ENCODE measurements at places on chromosomes 7 and 10.
A peak's percentile ranks its signal among the peaks of the same experiment; 100 is the strongest.

GRCh38 chr10:86103391-86104101 is 263.0 kb downstream of the GRID1 start:
- no peak for DNase-seq

- no peak for DNase-seq
Observed at GRCh38 chr10:132273966-132274365, 33.8 kb downstream of the STK32C start.

DNA sequence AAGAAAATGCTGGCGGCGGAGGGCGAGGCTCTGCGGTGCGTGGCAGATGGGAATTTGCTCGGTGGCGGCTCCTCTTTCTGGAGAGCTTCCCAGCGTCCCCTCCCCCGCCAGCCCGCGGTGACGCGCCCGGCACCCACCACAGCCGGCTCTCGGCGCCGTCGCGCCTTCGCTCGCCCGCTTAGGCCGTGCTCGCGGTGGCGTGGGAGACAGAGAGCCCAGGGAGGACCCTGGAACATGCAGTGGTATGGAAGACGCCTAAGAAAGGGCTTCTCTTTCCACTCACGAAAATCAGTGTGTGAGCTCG is 576 bp upstream of the CSGALNACT2 start:
- DNase-seq = no peak

GRCh38 chr10:85620807-85621206 is 745.8 kb downstream of the GRID1 start:
- DNase-seq = no peak

DNA sequence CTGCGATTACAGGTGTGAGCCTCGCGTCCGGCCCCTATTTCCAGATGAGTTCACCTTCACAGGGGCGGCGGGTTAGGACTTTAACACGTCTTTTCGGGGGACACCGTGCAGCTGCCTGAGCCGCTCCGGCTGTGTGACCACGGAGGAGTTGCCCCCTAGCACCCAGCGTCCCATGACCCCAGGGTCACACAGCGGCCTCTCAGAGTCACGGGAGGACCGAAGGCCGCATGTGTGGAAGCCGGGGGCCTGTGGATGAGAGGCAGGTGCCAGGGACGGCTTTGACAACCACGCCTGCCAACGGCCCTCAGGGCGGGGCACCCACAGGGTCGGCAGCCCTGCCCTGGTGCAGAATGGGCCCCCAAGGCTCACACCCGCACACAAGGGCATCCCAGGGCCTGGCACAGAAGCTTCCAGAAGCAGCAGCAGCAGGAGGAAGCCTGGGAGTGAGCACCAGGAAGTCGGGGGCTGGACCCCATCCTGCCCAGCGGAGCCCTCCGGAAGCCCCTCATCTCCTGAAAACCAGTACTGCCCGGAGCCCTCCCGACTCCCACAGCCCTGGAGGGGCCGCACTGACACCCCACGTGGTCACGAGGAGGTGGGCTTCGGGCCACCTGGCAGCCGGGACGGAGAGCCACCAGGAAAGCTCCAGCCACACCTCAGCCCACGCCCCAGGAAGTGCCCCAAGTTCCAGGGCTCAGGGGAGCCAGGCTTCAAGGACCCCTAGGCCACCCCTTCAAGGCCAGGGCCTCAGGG is 32.7 kb downstream of the ADAP1 start:
- DNase-seq = peak; percentile 21

GRCh38 chr7:151851145-151851751 is 25.7 kb downstream of the PRKAG2 start:
- no peak for DNase-seq

GRCh38 chr7:43750016-43750887 is 8.2 kb upstream of the BLVRA start:
- no peak for DNase-seq

DNA sequence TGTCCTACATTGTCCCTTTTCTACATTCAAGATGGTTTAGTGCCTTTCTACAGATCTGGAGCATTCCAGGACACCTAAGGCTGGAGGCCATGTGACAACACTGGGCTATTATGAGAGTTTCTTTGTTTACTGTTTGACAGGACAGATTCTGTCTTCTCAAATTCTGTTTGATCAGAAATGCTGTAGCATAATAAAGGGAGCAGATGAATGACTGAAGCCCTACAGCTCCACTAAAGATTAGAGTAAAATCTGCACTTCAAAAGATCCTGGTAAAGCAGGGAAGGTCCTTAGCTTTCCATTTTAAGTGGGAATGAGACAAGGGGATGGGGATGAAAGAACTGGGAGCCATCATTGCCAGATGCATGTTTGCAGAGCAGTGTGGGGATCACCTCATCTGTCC is 38.4 kb downstream of the TMEM229A start:
- no peak for DNase-seq

GRCh38 chr10:37703114-37703513 is 154.3 kb downstream of the ZNF248 start:
- no peak for DNase-seq

DNA sequence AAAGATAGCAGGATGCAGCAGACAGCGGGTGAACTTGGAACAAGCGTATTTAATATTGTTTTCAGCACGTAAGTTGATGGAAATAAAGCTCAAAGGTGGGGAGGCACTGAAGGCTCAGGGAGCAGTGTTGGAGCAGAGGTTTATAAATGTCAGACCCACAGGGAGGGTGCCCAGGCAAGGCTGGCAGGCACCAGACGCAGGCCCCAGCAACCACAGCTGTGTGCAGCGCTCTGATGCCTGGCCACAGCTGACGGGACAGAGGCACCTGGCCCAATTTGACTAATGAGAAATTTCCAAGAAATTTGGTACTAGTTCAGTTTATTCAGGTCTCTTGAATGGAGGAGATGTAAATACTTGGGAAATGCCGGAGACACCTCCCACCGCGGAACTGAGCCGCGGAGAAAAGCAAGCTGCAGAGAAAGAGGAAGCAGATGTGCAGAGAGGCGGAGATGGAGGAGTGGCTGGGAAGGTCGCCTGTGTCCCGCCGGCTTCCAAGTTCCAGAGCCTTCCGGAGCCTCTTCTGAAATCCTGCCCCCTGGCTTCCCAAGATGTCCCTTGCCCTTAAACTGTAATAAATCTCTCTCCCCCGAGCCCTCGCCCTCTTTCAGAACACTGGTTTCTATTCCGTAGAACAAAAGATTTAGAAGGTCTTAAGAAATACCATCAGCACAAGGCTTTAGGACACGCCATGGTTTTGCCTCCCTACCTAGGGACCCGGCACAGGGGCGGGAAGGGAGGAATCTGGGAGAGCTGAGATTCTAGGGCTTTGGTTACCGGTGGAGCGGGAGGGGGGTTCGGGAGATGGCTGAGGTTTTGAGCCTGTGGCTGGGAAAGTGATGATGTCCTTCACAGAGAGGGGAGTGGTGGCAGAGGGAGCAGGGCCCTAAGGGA is 38.4 kb upstream of the PLXNA4 start:
- no peak for DNase-seq

- no peak for DNase-seq
Observed at GRCh38 chr10:103451091-103451813, 918 bp downstream of the CALHM2 start.

- DNase-seq = no peak
Observed at GRCh38 chr10:20841419-20841818, 55.7 kb downstream of the NEBL start.

GRCh38 chr10:62870866-62871265 is 54.7 kb upstream of the EGR2 start:
- DNase-seq = peak; percentile 28

- no peak for DNase-seq
Observed at GRCh38 chr7:12370249-12370648, 33.4 kb downstream of the VWDE start.

- peak; percentile 23 for DNase-seq
Observed at GRCh38 chr10:103276896-103277712, at the start of gene INA. Gene INA (plus strand): TSS chr10:103277138. CDS start chr10:103277212, 74 bp downstream.

DNA sequence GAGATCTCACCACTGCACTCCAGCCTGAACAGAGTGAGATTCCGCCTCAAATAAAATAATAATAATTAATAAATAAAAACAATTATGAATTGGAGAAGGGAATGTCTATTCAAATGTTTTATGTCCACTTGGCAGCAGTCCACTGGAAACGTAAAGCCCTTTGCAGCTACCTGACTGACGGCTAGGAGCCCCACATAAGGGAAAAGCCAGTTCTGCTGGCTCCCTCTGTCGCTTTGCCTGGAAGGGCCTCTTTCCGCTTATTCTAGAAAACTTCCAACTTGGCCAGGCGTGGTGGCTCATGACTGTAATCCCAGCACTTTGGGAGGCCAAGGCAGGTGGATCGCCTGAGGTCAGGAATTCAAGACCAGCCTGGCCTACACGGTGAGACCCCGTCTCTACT is 6.1 kb upstream of the TNS3 start:
- no peak for DNase-seq

DNA sequence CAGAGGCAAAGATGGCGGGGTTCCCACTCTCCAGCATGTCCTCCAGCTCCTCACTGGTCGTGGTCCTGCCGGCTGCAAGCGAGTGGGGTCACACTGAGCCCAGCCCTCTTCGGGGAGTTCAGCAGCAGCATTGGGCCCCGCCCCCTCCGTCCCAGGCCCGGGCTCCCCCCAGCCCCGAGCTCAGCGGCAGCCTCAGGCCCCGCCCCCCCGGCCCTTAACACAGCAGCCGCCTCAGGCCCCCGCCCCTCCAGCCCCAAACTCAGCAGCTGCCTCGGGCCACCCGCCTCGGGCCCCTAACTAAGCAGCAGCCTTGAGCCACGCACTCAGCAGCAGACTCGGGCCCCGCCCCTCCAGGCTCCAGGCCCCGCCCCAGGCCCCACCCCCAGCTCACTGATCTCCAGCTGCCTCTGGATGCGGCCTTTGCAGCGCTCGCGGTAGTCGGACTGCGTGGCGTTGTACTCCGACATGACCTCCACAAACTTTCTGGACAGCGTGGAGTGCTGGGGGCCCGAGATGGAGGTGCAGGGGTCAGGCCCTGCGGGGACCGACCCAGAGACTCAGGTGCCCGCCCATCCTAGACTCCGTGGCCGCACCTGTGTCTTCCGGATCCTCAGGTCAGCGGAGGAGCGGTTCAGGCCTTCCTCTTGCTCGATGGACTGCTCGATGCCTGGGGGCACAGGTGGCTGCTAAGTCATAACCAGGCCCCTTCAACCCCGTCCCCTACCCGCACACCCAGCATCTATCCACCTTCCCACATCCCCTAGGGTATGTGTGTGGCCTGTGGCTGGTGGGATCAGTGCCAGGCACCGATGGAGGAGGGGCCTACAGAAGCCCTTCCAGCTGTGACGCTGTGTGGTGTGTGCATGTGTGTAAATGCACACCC is 15.5 kb downstream of the STX1A start:
- DNase-seq = no peak

- no peak for DNase-seq
Observed at GRCh38 chr7:91280185-91280584, 16.0 kb downstream of the FZD1 start.

GRCh38 chr7:36639826-36640225 is 84.5 kb downstream of the AOAH start:
- peak; percentile 19 for DNase-seq

DNA sequence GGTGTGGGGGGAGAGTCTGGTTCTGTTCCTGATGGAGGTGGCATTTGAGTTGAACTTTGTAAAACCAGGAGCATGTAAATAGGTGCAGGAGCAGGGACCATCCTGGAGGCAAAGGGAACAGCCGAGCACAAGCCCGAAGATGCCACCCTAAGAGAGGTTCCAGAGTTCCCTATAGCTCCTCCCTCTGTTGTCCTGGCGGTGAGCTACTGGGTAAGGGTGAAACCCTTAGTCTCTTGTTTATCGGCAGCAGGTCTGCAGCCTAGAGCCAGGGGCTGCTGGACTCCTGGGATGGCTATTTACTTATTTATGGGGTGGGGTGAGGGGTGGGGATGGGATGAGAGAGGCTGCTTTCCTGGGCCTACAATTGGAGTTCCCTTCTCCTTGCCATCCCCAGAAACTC is 6.5 kb upstream of the LBX1 start:
- no peak for DNase-seq

- no peak for DNase-seq
Observed at GRCh38 chr10:66234872-66235271, 691.0 kb upstream of the LRRTM3 start.

DNA sequence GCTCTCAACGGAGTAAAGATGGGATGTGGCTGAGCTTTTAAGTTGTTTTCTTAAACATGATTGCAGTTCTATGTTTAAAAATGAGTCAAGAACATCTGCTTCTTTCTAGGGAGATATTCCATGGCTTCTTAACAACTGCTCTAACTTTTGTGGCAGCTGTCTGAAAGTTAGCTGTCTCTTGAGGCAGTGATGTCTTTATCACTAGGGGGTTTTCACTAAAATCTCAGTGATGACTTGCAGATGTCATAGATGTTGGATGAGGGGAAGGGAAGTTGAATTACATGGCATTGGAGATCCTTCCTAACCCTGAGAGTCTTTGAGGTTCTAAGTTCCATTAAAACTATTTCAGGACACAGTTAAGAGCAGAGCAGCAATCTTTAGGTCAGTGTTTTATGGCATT is 43.5 kb downstream of the PRKG1 start:
- no peak for DNase-seq

DNA sequence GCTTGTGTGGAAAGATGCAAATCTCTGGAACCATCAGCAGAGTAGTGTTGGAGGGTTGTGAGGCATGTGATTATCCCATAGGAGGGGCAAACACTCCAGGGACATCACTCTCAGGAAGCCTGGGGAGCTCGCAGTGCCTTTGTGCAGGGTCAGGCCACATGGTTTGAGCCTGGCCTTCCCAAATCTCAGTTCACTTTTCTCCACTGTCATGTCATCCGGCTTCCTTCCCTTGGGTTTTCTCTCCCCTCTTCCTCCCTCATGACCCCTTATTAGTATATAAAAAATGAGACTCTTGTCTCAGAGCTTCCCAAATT is 20.4 kb downstream of the TSPAN14 start:
- DNase-seq = no peak

GRCh38 chr7:48011951-48012350 is 17.0 kb downstream of the SUN3 start:
- DNase-seq = no peak

DNA sequence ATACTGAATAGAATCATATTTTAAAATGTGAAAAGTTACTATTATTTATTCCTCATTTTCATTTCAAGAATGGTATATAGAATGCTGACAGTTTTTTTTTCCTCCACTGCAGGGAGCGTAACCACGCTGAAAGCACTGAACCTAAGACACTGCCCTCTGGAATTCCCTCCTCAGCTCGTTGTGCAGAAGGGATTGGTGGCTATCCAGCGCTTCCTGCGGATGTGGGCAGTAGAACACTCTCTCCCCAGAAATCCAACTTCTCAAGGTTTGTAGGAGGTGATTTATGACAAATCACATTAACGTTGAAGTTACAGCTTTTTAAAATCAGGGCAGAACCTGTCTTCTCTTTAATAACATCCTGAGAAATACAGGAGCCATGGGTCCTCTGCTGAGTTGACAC is 12.4 kb downstream of the LRRC27 start:
- no peak for DNase-seq

GRCh38 chr10:28715246-28715645 is 37.9 kb downstream of the BAMBI start:
- DNase-seq = no peak

- no peak for DNase-seq
Observed at GRCh38 chr10:93766918-93767317, 9.2 kb downstream of the LGI1 start.

DNA sequence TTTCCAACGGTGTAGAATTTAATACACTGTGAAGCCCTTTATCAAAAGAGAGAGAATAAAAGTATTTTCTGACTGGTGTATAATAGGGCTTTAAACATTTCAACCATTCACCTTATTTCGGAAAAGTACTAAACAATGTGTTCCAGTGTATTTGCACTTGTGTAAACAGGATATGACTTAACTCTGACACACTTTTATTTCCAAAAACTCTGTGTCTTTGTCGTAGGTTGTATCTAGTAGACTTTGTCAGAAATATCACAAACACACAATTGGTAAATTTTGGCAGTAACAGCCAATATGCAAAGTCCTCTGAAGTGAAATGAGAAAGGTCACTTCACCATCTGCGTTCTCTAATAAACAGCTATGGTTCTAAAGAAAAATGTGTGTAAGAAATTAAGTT is 10.3 kb upstream of the TSPAN13 start:
- DNase-seq = no peak
